ENCODE measurements at places on chromosomes 13 and 19.

- no peak for DNase-seq
These were observed 5.3 kb downstream of the PRKACA start for GRCh38 chr19:14112051-14112808.

- no peak for DNase-seq
These were observed 3.3 kb upstream of the PHLDB3 start for GRCh38 chr19:43507880-43508279.

DNA sequence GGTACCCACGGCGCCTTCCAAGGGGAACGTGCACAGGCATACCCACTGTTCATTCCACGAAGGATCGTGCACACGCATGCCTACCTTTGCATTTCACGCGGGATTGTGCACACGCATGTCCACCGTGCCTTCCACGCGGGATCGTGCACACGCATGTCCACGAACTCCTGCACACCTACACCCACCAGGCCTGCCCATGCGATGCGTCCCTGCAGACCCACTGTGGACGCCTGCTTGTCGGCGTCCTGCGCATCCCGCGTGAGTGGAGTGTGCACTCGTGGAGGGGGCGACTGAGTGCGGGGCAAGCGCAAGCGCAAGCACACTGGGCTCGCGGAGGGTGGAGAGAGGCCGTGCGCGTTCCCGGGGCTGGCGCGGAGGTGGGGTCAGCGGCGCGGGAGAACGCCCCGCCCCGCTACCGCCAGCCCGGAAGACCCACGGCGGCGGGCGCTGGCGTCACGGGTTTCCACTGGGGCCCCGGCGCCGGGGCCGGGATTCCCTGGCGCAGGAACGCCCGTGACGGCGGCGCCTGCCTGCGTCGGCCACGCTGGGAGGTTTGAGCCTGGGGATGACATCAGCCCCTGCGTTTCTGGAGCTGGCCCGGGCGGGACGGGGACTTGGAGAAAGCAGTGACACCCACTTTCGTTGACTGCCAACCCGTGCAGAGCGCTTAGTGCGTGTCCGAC is 18.7 kb downstream of the GADD45B start:
- peak; percentile 67 for DNase-seq

DNA sequence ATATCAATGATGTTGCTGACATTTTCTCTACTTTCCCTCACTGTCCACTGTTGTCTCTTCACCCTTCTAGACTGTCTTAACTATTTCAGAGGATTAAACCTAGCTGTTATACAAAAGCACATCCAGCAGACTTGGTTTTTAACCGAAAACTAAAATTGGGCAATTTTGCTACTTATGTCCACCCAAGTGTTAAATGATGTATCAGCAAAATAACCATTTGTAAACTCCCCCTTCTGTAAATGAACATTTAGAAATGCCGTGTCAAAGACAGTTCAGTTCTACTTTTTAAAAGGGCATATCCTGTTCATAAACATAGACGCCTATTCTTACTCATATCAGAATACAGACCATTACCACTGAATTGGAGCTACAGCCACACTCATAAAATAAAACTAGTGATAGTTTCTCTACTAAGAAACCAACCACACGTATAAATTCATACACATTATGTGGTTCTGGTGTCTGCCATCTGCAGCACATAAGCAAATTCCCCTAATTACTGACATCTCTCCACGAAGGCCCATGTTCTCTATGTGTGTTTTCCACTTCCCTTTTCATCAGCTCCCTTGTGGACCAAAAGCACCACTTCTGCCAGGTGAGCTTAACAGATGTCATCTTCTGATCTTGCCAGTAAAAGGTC is 1091.8 kb downstream of the PCDH9 start:
- DNase-seq: no peak

- DNase-seq: no peak
These were observed 4.5 kb downstream of the CDC37 start for GRCh38 chr19:10398819-10399218.

DNA sequence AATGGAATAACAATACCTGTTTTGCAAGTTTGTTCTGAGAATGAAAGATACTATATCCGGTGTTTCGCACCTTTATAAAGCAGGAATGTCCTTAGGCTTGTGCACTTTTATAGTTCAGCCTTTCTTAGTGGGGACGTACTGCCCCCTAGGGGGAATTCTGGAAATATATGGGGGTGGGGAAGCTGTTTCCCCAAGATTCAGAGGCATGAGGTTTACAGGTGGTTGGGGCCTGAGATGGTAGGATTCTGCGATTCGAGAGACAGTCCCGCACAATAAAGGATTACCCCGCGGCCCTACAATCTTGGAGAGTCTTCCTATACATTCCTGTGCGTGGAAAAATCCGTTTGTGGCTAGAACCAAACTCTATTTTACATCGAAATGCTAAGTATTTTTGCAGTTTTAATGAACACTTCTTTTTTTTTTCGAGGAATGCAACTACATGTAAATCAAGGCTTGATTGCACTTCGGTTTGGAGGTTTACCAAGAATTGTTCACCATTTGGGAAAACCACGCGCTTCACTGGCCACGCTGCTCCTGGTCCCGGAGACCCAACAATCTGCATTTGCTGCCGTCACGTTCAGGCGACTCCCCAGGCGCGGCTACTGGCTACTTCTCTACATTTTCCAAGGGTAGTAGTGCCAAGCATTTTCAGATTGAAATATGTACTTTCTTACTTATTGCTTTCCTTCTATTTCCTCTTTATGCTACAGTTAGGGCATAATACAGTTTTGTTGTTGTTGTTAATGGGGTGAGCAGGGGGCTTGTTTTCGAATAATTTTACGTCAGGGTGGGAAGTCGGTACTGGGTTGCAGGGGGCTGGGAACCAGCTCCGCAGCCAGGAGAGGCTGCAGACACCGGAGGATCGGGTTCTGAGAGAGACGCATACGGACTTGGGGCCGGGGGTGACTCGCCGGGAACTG is 830 bp downstream of the NEK5 start:
- DNase-seq: peak; percentile 80

DNA sequence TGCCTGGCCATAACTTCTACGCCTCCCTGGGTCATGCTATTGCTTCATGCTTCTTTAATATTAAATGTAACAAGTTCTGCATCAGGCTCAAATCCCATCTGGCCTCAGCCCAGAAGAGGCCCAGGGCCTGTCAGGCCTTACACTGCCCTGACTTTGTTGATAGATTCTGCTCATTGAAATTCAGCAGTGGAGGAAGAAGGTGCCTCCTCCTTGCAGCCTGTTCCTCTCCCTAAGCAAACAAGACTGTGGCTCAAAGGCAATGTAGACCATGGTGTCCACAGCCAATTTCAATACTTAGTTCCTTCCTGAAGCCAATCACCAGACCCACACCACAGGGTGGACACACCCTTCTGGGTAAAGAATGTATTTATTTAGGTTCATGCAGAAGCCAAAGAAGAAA is 59.4 kb downstream of the LACC1 start:
- no peak for DNase-seq

DNA sequence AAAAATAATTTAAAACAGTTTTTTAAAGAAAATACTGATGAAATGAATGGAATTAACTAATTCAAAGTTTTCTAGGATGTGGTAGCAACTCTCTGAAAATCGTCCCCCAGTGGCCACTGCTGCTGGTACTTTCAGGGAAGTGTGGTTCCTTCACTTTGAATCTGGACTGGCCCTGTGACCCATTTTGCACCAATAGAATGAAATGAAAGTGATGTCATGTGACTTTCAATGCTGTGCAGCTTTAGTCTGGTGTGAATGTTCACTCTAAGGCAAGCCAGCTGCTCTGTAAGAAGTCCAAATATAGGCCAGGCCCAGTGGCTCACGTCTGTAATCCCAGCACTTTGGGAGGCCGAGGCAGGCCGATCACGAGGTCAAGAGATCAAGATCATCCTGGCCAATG is 26.4 kb upstream of the HNRNPA1L2 start:
- DNase-seq: no peak

DNA sequence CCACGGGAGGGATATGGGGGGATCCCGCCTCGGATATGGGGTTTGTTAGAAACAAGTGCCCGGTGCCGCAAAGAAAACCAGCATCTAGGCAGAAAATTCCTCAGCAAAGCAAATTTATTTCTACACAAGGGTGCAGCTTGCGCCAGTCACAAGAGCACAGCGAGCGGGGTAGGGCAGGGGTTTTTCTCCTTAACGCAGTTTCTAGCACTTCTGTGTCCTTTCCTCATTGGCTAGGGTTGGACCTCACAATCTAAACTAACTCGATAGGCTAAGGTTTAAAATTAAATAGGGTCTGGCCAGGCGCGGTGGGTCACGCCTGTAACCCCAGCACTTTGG is 595 bp downstream of the ZNF440 start:
- peak; percentile 68 for DNase-seq

- no peak for DNase-seq
These were observed 3.6 kb downstream of the GTPBP3 start for GRCh38 chr19:17340871-17341357.

GRCh38 chr13:31982124-31982523 is 49.5 kb upstream of the FRY start:
- no peak for DNase-seq

DNA sequence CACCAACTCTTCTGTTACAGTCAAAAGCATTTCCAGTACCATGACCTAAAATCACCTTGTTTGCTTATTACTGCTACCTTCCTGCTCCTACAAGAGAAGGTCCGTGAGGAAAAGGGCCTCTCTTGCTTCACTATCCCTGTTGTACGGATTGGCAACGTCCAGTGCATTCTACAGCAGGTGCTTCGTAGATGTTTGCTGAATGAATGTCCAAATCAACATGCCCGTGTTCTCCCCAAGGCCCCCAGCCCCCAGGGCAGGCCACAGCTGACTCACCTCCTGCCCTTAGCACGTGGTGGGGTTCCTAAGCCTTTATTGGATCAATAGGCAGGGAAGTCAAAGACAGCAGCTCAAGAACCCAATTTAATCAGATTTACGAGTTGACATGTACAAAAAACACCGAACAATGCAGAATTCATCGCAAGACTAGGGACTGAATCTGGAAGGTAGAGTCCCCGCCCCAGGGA is 5.5 kb upstream of the NAPA start:
- no peak for DNase-seq

GRCh38 chr13:73092829-73093228 is 34.0 kb downstream of the KLF5 start:
- DNase-seq: no peak

- DNase-seq: peak; percentile 50
These were observed 205.4 kb downstream of the SHISA2 start for GRCh38 chr13:25846222-25846984.

- peak; percentile 70 for DNase-seq
These were observed 60.1 kb upstream of the AKAP11 start for GRCh38 chr13:42211704-42212464.

- DNase-seq: no peak
These were observed 14.2 kb downstream of the RAB8A start for GRCh38 chr19:16125737-16126495.

GRCh38 chr13:102825921-102826706 is 19.7 kb upstream of the ERCC5 start:
- DNase-seq: peak; percentile 90

DNA sequence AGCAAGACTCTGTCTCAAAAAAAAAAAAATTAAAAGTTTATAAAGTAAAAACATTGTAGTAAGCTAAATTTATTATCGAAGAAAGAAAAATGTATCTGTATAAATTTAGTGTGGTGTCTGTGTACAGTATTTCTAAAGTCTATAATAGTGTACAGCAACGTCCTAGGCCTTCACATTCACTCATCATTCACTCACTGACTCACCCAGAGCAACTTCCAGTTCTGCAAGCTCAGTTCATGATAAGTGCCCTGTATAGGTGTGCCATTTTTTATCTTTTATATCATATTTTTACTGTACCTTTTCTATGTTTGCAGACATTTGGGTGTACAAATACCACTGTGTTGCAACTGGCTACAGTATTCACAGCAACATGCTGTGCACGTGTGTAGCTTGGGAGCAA is 118.1 kb downstream of the TNFRSF19 start:
- DNase-seq: peak; percentile 66

DNA sequence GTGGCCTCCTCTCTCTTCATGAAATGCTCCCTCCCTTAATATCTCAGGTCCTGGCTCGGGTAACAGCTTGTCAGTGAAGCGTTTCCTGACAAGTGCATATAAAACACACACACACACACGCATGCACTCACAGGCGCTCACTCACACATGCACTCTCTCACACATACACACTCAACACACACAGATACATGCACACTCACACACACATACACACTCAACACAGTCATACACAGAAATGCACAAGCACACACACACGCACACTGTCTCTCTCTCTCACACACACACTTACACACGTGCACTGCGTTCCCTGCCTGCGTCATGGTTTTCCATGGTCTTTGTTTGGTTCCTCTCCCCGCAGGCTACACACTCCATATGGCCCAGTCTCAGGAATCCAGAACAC is 344.1 kb downstream of the UQCRFS1 start:
- no peak for DNase-seq

Data from epithelial cell of esophagus (primary cell).